Stimulated activated CD4-positive, alpha-beta T cell treated with anti-CD3 and anti-CD28 coated beads, TNF-alpha, amount 100 ng/mL, for 1 hour (primary cell): ENCODE measurements at places on chromosomes 16 and 17.

DNA sequence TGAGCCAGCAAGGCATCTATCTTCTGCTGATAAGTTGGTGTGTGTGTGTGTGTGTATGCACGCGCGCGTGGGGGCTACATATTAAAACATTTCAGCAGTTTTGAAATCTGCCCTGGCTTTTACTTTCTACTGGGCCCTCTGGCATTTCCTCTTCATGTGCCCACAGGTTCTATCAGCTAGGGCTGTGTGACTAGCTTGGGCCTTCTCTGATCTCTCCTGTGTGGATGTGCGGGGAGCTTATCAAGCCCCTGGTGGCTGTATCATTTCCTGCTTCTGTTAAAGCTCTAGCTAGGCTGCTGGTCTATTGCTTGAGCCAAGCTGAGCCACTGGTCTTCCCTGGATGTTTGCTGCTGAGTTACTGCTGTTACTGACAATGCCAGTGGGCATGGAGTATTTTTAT lies 132.5 kb downstream of the AATF start:
- DNase-seq, result no peak

DNA sequence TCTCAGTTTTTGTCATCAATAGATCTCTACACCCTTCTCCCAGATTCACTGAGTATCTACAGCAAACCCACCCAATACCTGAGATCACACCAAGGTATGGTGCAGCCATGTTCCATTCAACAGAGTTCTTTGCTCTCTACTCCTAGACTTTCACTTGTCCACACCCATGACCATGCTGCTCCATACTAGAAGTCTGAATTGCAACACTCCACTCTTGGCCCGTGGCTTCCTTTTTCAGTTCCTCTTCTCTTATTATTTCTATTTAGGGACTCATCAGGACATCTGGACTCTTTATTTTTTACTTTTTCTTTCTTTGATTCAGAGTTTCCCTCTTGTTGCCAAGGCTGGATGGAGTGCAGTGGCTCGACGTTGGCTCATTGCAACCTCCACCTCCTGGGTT lies 37.1 kb downstream of the YWHAE start:
- DNase-seq, result no peak

- DNase-seq, result no peak
These were observed 1541.7 kb upstream of the CDH8 start for GRCh38 chr16:63577891-63578290.

- DNase-seq, result no peak
These were observed at the start of gene MYO15B for GRCh38 chr17:75587675-75588595. MYO15B (plus strand) TSS chr17:75587800; CDS start chr17:75588058, 258 bp downstream.

DNA sequence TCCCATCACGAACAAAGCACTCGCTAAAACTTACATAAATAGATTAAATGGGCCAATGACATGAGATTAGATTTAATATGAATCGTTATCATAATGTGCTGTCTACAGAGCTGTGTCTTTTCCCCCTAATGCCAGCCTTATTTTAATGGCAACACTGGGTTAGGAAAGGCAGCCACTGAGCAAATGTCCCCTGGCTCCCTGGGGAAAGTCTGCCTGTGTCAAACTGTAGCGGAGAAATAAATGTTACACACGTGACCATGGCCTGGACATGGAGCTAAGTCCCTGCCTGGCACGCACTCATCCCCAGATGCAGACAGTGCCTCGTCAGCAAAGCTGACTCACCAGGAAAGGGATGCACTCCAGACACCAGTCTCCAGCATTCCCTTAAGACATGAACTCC lies 61.3 kb upstream of the SDK2 start:
- DNase-seq, result no peak

DNA sequence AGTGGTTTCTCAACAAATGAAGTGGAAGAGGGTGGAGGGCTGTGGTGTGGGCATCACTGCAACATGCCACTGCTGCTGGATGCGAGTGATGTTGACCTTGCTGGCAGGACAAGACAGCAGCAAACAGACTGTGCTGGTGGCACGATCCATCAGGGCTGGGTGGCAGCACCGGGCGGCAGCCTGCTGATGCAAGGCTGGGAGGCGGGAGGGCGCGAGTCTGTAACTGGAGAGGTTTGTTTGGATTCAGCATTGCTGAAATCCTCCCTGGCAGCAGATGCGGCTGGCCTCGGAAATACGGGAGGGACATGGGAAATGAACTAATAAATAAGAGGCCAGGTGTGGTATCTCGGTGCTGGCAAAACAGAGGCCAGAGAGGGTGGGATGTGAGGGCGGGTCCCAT lies 224.2 kb downstream of the ENGASE start:
- DNase-seq, result no peak

DNA sequence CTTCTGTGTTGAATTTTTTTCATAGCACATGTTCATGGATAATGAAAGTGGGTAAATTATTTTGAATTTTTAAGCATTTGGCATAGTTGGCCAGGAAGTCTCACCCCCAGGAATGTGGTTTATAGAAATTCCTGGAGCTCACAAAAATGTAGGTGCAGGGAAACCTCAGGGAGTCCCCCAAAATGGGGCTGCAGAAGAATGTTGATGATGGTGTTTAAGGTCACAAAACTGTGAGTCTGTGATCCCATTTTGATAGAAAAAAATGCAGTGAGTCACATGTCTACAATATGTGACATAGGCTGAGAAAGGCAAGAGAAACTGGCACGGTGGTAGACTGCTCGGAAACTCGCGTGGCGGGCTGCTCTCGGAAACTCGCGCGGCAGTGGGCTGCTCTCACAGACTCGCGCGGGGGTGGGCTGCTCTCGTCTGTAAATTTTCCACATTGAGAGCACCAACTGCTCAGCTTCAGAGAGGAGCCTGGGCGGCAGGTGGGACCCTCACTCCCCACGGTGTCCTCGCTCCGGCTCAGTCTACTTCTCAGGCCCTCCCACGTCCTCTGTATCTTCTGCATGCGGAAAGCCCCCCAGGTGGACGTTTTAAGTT lies 18.7 kb upstream of the MC1R start:
- DNase-seq, result no peak

DNA sequence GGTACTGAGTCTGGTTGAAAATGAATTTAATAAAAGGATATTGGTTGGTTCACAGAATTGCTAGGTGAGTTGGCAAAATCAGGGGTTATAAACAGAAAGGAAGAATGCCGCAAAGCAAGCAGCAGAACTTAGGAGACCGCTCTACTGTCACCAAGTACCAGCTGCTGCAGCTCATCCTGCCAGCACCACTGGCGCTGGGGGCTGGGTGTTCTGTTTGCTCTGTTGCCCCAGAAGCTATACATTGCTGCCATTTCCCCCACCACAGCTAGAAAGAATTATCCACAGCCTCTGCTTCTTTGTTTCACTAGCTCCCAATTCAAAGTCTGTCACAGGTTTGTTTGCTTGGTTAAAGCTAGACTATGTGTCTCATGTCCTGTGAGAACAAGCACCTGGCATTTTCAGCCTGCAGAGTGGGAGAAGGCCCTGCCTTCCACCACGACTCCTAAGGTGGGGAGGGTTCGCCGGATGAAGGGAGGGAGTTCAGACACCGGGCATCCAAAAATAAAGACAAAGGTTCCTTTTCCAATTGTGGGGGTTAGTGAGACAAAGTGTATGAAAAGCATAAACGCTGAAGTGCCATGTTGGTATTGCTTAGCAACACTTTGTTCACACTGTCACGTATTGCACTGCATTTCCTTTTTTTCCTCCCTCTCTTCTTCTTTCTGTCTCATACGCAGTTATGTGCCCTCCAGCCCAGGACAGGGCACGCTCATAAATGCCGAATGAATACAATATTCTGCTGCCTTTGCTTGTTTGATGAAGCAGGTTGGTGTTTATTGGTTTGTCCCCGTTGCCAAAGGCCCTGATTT lies 9.6 kb upstream of the CPD start:
- DNase-seq, result no peak

DNA sequence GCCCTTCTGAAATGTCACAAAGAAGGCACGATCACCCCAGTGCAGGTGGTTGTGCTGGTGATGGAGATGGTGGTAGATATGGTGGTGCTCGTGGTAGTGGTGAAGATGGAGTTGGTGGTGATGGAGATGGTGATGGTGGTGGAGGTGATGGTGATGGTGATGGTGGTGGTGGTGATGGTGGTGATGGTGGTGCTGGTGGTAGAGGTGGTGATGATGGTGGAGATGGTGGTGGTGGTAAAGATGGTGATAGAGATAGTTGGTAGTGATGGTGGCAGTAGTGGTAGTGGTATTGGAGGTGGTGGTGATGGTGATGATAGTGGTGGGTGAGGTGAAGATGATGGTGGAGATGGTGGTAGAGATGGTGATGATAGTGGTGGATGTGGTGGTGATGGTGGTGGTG lies 88.1 kb upstream of the SALL1 start:
- DNase-seq, result no peak

DNA sequence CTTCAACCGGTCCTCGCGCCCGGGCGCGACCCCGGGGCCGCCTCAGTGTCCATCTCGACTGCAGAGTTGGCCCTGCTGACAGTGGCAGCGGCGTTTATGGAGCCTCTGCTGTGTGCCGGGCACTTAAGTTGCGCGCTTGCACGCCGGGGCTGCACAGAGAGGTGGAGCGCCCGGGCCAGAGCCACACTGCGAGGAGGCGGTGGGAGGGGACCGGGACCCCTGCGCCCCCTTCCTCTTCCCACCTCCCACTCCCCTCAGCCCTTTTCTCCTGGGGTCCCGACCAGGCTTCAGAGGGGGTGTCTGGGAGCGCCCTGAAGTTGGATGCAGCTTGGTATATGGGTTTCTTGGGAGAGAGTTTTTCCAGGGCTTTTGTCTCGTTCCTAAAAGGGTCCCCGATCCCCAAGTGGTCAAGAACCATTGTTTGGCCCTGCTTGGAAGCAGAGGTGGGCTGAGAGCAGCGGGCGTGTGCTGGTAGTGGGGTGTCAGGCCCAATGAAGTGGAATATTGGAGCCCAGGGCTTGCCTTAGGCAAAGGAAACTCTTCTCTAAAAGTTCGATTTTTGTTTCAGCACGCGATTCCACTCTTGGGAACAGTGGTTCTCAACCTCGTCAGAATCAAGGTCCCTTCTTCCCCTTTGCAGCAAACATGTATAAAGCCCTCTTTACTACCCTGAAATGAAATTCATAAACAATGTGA lies 605 bp downstream of the MRTFB start:
- no peak for DNase-seq

- no peak for DNase-seq
These were observed 21.9 kb downstream of the PMM2 start for GRCh38 chr16:8819411-8820034.

- DNase-seq, result no peak
These were observed 12.9 kb downstream of the KRT16 start for GRCh38 chr17:41599680-41600079.

DNA sequence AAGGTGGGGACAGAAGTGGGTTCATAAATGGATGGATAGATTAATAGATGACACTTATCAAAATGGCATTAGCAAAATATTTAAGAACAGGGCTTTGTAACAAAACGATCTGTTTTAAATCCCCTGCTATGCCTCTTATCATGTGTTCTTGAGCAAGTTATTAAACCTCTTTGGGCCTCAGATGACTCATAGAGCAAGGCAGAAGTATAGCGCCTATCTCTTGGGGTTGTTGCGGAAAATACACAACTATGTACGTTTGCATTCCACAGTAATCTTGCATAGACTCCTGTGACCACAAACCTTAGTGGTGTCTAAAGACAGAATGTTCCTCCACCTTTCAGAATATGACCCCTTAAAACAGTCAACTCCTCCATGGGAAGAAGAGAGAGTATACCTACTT lies 116.8 kb downstream of the CDYL2 start:
- DNase-seq, result no peak

GRCh38 chr17:4499431-4500190 lies 930 bp downstream of the SPNS2 start:
- no peak for DNase-seq

GRCh38 chr17:5211458-5211857 lies 19.8 kb upstream of the ZNF594 start:
- no peak for DNase-seq

DNA sequence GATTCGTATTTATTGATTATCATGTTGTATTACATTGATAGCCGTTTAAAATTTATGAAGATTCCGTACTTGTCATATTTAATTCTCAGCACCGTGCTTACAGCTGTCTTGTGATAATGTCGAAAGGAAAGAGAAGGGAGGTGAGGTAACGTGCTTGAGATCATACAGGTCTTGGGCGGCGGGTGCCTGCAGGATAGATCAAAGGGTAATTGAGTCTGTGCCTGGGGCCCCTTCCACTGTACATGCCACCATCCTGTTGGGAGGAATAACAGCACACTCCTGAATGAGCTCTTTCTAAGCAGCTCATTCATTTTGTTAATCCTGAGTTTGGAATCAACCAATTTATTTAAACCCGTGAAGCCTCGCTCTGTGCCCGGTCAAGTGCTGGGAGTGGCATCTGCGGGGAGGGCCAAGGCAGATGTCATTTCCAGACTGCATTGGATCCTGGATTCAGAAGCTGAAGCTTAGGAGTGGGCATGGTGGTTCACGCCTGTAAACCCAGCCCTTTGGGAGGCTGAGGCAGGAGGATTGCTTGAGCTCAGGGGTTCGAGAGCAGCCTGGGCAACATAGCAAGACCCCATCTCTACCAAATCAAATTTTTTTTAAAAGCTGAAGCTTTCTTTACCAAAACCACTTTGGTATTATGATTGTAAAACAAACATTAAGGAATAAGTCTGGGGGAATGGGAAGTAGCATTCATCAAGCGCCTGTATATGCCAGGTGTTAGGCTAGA lies 25.8 kb downstream of the WWOX start:
- no peak for DNase-seq
